ENCODE measurements at places on chromosomes 1 and 21.

- no peak for DNase-seq
These were observed 88.5 kb downstream of the BEND5 start for GRCh38 chr1:48688102-48688760.

DNA sequence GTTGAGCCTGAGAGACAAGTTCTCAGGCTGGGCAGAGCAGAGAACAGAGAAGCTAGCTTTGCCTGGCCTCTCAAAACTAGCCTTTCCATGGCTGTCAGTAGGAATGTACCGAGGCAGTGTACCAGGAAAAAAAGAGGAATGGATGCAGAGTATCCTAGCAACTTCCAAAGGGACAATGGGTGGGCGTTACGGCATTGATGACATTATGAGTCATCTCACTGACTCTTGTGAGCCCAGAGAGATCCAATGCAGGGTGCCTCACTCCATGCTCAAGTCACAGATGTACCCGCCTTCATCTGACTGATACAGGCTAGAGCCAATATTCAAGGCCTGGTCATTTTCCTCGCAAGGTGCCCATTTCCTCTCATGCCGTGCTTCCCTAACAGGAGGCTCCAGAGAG is 51.4 kb upstream of the C8B start:
- peak; percentile 2 for DNase-seq

DNA sequence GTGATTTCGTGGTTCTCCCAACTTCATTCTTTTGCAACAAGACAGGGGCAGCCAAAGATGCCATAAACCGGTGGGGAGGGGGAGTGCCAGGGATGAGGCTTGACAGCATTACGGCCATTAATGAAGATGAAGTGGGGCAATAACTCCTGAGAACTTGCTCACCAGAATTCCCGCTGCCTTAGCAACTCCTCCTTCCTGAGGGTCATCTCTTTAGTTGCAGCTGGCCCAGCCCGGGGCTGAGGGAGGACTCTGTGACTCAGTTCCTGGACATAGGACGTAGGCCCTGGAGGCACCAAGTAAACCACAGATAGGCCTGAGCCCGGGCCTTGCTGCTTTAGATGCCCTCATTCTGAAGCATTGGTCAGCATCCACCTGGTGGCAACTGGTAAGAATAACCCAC is 330.2 kb downstream of the RRAGC start:
- no peak for DNase-seq

- DNase-seq, result no peak
These were observed 355.8 kb downstream of the AMY1C start for GRCh38 chr1:104105465-104105864.

DNA sequence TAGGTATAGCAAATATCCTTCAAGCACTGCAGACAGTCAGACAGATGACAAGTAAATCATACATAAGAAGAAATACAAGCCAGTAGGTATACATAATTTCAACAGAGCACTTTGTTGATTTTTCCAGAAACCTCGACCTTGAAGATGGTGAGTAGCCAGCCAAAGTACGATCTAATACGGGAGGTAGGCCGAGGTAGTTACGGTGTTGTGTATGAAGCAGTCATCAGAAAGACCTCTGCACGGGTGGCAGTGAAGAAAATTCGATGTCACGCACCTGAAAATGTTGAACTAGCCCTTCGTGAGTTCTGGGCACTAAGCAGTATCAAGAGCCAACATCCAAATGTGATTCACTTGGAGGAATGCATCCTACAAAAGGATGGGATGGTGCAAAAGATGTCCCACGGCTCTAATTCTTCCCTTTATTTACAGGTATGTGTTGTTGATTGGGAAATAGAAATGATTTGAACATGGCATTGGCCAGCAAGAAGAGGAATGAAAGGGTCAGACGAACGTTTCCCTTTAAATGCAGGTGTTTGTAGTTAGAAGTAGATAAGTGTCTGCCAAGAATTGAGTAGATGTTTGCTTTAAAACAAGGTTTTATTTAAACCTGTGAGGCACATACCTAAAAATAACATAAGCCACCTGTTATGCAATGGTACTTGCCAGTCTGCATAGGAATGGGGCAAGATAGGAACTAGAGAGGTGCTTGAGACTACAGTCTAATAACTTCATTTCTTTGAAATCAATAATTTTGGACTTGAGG is 2.7 kb downstream of the PDIK1L start:
- no peak for DNase-seq

- no peak for DNase-seq
These were observed 231.7 kb downstream of the PAPPA2 start for GRCh38 chr1:176694713-176695112.

DNA sequence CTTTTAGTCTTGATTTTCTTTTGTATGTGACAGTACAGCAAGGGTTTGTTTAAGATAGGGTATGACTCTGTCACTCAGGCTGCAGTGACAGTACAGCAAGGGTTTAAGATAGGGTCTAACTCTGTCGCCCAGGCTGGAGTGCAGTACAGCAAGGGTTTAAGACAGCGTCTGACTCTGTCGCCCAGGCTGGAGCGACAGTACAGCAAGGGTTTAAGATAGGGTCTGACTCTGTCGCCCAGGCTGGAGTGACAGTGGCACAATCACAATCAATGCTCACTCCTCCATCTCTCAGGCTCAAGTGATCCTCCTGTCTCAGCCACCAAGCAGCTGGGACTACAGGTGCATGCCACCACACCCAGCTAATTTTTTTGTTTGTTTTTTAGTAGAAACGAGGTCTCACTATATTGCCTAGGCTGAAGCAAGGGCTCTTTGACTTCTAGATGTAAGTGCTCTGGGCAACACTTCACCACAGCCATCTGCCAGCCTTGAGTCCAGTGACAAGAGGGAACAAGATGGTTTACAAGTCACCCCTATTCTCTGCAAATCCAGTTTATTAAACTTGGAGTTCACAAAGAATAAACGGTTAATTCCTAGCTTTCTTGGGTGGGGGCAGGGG is 965 bp upstream of the SH2D5 start:
- no peak for DNase-seq

GRCh38 chr21:36706482-36706852 is 7.6 kb downstream of the SIM2 start:
- DNase-seq, result no peak

DNA sequence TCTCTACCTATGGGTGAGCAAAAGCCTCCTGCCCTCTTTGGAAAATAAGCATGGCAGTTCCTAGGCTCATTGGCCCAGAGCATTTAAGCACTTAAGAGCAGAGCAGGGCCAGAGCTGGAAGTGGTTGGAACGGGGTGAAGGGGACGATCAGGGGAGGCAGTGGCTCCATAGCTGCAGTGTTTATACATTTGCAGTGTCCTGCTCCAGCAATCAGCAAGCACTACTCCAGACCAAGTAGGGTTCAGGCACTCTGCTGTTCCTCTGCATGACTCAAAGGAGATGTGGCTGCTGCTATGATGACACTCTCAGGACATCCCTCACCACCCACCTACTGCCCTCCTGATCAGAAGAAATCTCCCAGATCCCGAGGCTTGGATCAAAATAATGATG is 55.0 kb downstream of the TRABD2B start:
- DNase-seq, result peak; percentile 32

GRCh38 chr21:14522736-14523135 is 23.4 kb downstream of the SAMSN1 start:
- DNase-seq, result no peak

- no peak for DNase-seq
These were observed 1193.9 kb downstream of the PLA2G4A start for GRCh38 chr1:188022661-188023060.

- no peak for DNase-seq
These were observed 169.5 kb upstream of the DPYD start for GRCh38 chr1:98090351-98090750.

- DNase-seq, result no peak
These were observed 532.7 kb upstream of the OLFM3 start for GRCh38 chr1:102529446-102529845.
